Hepatocyte (in vitro differentiated cells): ENCODE measurements at places on chromosomes 11 and 22. TPM values are rescaled to one million over a fixed set of nuclear protein-coding genes. Genes with fewer than 3 reads are reported as not detected.

- no peak for DNase-seq
Observed at GRCh38 chr11:56637500-56637899, 4.7 kb downstream of the OR5AP2 start.

Gene WBP2NL
- polyA plus RNA-seq: not detected in 2 replicates

DNA sequence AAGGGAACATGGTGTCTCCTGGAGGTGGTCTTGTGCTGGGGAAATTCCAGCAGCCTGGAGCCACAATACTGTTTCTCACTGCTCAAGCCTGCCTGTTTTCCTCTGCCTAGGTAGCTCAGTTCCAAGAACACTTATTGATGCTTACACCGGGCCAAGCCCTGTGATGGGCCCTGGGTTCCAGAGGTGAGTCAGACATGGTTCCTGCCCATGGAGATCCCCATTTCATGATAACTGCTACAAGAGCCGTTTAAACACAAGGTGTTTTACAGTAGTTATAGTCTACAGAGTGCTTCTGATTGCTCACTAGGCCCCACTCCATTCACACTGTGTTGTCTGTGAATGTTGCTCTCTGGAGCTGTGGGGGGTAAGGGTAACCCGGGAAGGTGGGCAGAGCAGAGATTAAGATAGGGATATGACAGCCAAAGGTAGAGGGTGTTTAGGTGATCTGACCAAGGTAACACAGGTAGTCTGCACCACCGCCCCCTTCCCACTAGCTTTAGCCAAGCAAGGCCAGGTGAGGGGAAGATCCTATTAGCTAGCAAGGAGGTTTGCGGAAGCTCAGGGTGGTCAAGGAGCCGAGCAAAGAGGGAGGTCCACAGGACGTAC is 696 bp upstream of the MICAL2 start:
- DNase-seq: no peak

- DNase-seq: peak; percentile 75
Observed at GRCh38 chr11:73323464-73323863, 15.4 kb downstream of the ARHGEF17 start.

DNA sequence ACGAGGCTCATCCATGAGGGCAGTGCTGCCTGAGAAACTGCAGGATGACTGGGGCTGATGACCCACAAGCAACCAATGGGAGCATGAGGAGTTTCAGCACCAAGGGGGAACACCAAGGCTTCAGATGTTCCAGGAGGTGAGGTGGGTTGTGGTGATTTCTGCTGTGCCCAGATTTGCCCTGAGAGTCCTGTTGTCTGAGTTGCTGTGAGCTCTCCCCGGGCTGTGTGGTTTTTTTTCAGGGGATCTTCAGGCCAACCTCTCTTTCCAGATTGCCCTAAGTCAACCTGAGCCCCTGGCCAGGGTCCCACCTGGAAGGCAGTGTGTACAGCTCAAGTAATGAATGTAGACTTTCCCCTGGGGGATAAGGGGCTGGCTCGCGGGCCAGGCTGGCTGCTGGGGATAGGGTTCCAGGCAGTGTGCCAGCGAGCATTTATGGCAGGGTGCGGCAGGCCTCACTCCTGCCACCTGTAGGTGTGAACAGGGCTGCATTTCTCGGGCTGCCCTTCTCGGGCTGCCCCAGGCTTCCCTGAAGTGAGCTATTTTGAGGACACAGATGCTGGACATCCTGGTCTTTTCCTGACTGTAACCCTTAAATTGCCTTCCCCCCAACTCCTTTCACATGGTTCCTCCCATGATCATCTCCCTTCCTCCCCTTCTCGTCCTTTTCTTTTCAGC is 9.8 kb downstream of the SLC22A6 start:
- DNase-seq: peak; percentile 73

DNA sequence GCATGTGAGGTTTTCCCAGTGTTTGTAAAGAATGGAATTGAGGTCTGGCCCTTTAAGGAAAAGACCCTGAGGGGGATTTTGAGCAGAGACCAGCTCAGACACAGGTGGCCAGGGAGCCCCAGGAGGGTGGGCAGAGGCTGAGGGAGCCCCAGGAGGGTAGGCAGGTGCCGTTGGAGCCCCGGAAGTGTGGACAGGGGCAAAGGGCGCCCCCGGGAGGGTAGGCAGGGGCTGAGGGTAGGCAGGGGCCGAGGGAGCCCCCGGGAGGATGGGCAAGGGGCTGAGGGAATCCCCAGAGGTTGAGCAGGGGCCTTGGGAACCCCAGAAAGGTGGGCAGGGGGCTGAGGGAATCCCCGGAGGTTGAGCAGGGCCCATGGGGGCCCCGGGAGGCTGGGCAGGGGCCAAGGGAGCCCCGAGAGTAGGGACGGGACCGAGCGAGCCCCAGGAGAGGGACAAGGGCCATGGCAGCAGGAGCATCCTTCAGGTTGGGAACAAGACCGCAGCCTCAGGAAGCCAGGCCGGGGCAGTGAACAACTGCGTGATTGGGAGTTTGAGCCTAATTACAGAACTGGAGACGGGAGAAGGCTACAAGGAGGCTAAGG is 292.0 kb downstream of the BRD1 start:
- DNase-seq: no peak

Gene PKP3
- 89.5 and 91.3 TPM in 2 replicates for polyA plus RNA-seq
